Left kidney (tissue), 8 donors: ENCODE measurements at places on chromosomes 13 and 19. TPM values are rescaled to one million over a fixed set of nuclear protein-coding genes. Genes with fewer than 3 reads are reported as not detected.

DNA sequence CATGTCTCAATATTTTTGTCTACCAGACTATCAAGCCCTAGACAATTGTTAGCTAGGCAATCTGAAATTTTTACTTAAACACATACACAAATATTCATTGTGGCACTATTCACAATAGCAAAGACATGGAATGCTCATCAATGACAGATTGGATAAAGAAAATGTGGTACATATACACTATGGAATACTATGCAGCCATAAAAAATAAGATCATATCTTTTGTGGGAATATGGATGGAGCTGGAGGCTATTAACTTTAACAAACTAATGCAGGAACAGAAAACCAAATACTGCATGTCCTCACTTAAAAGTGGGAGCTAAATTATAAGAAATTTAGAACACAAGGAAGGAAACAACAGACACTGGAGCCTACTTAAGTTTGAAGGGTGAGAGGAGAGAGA, 288.6 kb upstream of the MIR17HG start:
- DNase-seq, result no peak

DNA sequence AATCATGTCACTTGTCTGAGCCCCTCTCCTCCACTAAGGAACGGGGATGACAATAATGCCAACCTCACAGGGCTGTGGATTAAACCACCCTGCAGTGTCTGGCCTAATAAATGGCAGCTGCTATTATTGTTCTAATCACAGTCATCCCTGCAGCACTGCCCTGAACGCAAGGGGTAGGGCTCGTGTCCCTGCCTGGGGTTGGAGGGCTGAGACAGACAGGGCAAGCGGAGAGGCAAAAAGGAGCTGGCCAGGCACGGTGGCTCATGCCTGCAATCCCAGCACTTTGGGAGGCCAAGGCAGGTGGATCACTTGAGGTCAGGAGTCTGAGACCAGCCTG, 10.2 kb upstream of the KPTN start:
- DNase-seq, result no peak

GRCh38 chr19:19535311-19536191, 2.5 kb upstream of the CILP2 start:
- DNase-seq, result no peak

DNA sequence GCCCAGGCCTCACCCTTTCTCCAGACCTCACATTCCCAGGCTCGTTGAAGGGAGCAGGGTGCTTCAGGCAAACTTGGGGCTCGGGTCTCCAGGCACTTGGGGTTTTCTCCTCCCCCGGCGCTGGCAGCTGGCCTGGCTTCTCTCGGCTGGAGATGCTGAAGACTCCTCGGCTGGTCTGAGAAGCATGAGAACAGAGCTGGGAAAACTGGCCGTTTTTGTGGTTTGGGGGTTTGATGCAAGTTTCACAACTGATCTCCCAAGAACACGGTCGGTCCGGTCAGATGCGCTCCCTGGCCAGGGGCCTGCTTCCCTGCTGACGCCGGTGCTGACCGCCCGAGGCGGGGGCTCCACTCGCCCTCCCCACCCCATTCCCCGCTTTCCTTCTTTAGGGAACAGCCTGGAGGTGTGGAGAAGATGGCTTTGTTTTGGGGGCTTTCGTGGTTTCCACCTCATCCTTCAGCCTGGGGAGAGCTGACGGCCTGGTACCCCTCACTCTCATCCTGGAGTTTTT, 35.3 kb downstream of the CEBPA start:
- DNase-seq, result no peak

ZBTB45 gene
- 9.1 TPM for polyA plus RNA-seq

GNG8 gene
- 2.9 TPM for polyA plus RNA-seq

CEACAM8 gene
- polyA plus RNA-seq, result 0.22 TPM

ZNF30 gene
- polyA plus RNA-seq, result 9.6 TPM
